Naive thymus-derived CD8-positive, alpha-beta T cell (primary cell): ENCODE measurements at places on chromosomes 2 and 18. TPM values are rescaled to one million over a fixed set of nuclear protein-coding genes. Genes with fewer than 3 reads are reported as not detected.

GRCh38 chr2:145801210-145801609 lies 1281.3 kb upstream of the ZEB2 start:
- no peaks in the 10 kb centered on the region for H3K36me3 ChIP-seq
- no peaks in the 10 kb centered on the region for H3K27me3 ChIP-seq
- DNase-seq: no peak
- H3K4me3 ChIP-seq: no peak overlapping the region

DNA sequence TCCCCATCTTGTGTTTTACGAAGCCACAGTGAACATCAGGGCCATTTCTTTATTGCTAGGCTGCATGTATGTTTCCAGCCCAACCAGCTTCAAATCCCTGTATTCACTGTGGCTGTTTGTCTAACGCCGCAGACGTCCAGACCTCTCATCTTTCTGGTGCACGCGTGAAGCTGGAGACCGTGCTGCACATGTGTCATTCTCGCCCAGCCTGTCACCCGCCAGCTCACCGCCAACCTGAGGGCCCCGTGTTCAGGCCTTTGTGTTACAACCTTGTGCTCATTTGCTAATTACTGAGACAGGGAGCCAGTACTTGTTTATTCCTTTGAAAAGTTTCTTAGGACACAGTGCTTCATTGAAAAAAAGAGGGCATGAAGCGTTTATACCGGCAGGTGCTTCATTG lies 21.4 kb downstream of the SALL3 start:
- no peak overlapping the region for H3K4me3 ChIP-seq
- no peak overlapping the region for H3K27ac ChIP-seq
- peaks cover 13% of the 10 kb centered on the region for H3K27me3 ChIP-seq
- no peak for DNase-seq
- no peaks in the 10 kb centered on the region for H3K36me3 ChIP-seq
- no peaks in the 10 kb centered on the region for H3K4me1 ChIP-seq

DNA sequence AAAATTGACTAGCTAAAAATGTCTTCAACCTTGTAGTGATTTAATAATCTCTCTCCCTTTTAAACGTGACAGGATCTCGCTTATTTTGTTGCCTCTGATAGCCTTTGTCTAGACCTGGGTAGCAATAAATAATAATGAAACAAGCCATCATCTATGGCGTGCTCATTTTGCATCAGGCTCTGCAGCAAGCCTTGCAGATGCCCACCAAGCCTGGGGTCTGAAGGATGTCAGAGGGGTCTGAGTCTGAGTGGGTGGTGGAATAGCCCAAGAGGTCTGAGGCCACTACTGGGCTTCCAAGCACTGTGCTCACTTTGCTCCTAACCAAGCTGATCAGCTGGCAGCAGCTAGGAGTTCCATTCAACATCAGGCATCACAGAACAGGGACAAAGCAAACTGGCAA lies 109.4 kb downstream of the GYPC start:
- H3K4me3 ChIP-seq: no peak overlapping the region
- no peaks in the 10 kb centered on the region for H3K27me3 ChIP-seq
- H3K27ac ChIP-seq: peak overlapping the region; percentile 72
- no peaks in the 10 kb centered on the region for H3K36me3 ChIP-seq
- peaks cover 93% of the 10 kb centered on the region for H3K4me1 ChIP-seq

GRCh38 chr2:143150287-143150686 lies 21.1 kb downstream of the ARHGAP15 start:
- peak overlapping the region; percentile 91 for H3K27ac ChIP-seq
- H3K27me3 ChIP-seq: no peaks in the 10 kb centered on the region
- peaks cover 52% of the 10 kb centered on the region for H3K4me1 ChIP-seq
- H3K36me3 ChIP-seq: no peaks in the 10 kb centered on the region
- H3K4me3 ChIP-seq: peak overlapping the region; percentile 8

- no peak overlapping the region for H3K27ac ChIP-seq
- H3K27me3 ChIP-seq: peaks cover 3% of the 10 kb centered on the region
- no peak for DNase-seq
- H3K36me3 ChIP-seq: no peaks in the 10 kb centered on the region
These were observed 49.1 kb downstream of the ZEB2 start for GRCh38 chr2:144470816-144471215.

- H3K4me1 ChIP-seq: peaks cover 90% of the 10 kb centered on the region
- no peak for DNase-seq
- H3K4me3 ChIP-seq: no peak overlapping the region
- H3K36me3 ChIP-seq: peaks cover 16% of the 10 kb centered on the region
These were observed 16.7 kb downstream of the ANKRD12 start for GRCh38 chr18:9153256-9153655.

DNA sequence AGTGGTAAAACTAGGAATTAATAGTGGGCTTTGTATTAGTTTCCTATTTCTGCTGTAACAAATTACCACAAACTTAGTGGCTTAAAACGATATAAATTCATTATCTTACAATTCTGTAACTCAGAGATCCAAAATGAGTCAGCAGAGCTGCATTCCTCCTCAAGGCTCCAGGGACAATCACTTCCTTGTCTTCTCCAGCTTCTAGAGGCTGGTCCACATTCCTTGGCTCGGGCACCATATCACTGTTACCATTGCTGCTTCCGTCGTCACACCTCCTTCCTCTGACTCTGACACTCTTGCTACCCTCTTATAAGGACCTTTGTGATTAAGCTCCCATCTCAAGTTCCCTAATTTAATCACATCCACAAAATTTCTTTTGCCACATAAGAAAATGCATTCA lies 567.8 kb upstream of the KLHL29 start:
- DNase-seq: no peak
- H3K36me3 ChIP-seq: peaks cover 4% of the 10 kb centered on the region
- H3K4me1 ChIP-seq: no peaks in the 10 kb centered on the region
- no peak overlapping the region for H3K27ac ChIP-seq
- H3K27me3 ChIP-seq: no peaks in the 10 kb centered on the region

DNA sequence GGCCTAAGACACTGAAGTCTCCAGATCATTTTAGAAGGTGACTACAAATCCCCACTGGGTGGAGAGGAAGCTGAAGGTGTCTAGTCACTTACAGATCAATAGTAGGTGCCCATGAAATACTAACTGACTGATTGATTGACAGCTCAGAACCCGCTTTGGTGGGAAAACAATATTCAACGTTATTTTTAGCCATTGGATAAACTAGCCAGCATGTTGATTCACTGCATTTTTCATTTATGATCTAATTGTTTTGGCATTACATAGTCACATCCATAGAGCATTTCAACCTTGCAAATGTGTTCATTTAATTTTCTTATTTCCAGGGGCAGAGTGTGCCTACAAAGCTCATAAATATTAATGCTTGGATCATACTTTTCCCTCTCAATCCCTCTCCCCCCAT lies 162.3 kb downstream of the MREG start:
- no peaks in the 10 kb centered on the region for H3K4me1 ChIP-seq
- no peak for DNase-seq
- no peak overlapping the region for H3K4me3 ChIP-seq
- H3K36me3 ChIP-seq: no peaks in the 10 kb centered on the region
- H3K27me3 ChIP-seq: peaks cover 2% of the 10 kb centered on the region
- H3K27ac ChIP-seq: no peak overlapping the region

The HRH4 gene
- total RNA-seq: not detected

The GAREM2 gene
- total RNA-seq: 4.3 TPM

The DOCK10 gene
- total RNA-seq: 165 TPM

The BOLL gene
- total RNA-seq: not detected
